ENCODE measurements at places on chromosomes 3 and 15.

DNA sequence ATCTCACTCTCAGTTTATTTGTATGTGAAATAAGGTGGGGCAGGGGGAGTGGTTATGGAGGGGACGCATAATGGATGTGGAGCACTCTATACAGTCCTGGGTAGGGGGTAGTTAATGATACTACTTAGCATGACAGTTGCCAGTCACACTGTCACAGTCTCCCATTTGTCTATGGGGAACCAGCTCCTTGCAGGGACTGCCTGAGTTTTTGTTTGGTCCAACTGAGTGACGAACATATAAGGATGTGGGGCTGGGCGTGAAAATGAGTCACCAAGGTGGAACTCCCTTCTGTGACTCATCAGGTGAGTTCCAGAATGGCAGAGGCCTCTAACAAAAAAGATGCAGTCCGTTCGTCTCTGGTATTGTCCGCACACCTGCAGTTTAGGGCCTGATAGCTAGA, 235.3 kb upstream of the ST8SIA2 start:
- no peak for DNase-seq

DNA sequence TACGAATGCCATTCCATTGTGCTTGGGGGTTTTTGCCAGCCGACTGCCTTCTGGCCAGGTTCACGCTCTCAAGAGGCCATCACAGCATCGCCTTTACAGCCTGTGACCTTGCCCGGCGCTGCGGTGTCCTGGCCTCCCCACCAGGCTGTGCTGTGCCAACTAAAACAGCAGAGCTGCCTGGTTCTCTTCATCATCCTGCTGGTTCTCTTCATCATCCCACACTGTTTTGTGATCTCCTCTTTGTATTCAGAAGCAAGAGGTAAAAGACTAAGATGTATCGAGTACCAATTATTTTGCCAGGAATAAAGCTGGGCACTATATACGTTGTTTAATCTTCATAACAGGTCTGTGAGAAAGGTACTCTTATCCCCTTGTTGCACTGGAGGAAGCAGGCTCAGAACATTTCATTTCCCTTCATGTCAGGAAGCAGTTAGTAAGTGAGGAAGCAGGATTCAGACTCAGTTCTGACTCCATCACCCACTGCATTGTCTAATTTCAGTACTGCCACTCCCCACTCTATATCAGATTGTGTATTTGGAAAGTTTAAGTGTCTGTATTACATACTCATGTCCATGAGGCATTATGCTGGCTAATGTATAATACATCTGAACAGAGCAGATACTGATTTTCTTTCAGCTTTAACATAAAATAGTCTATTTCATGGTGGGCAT, 92.7 kb downstream of the LRRC28 start:
- DNase-seq: peak; percentile 9

GRCh38 chr3:190208196-190208595, 87.5 kb upstream of the P3H2 start:
- DNase-seq: no peak

DNA sequence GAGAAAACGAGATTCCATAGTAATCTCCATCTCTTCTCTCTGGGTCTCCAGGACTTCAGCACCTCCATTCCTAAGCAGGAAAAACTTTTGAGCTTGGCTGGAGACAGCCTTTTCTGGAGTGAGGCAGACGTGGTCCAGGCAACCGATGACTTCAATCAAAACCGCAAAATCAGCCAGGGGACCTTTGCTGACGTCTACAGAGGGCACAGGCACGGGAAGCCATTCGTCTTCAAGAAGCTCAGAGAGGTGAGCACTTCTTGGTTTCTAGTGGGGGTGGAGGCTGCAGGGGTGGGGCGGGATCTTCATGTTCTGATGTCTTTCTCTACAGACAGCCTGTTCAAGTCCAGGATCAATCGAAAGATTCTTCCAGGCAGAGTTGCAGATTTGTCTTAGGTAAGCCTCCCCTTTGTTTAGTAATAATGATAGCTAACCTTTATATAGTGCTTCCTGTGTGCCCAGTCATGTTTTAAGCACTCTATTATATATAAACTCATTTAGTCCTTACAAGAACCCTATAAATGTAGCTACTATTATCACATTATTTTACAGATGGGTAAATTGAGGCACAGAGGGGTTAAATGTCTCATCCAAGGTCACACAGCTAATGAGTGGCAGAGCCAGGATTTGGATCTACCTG, 35.0 kb upstream of the TATDN2 start:
- no peak for DNase-seq

GRCh38 chr3:15256861-15257341, 50.9 kb downstream of the CAPN7 start:
- DNase-seq: no peak

- DNase-seq: no peak
Observed at GRCh38 chr15:59104602-59104911, 389 bp upstream of the CCNB2 start.

- no peak for DNase-seq
Observed at GRCh38 chr3:47012342-47013230, 33.1 kb downstream of the NBEAL2 start.

GRCh38 chr3:189212681-189213080, 40.9 kb downstream of the TPRG1 start:
- no peak for DNase-seq

DNA sequence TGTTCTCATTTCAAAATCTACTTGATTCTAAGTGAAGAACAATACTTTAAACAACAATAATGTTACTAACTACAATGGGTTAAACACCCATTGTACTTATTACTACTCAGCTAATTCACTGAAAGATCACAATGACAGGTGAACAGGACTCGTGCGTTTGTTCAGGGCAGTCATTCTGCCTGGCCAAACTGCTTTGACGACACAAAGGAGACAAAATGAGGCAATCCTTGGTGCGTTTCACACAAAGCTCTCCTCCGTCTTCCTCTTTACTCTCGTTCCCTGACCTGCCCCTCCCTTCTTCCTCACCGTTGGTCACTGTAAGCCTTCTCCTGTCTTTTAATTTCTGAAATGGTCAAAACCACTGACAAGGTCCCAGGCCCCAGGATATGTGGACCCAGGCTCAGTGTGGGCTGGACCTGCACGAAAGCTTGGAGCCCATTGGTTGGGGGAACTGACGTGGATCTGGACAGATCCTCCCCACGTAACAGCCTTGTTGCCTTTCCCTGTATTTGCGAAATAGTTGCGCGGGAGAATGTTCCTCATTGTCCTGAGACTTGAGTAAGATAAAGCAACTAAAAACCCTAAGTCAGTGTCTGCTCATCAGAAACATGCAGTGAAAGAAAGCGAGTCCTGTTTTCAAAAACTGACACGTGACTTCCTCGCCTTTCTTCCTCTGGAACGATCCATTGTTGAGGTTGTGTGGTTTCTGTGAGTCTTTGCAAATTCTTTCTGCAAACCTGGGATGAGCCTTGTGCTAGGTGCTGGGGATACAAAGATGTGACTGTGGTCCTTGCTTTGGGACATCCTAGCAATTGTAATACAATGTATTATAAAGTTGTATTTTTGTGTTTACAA, 147.1 kb upstream of the RGMA start:
- no peak for DNase-seq

- DNase-seq: no peak
Observed at GRCh38 chr15:94131875-94132274, 99.5 kb upstream of the MCTP2 start.

DNA sequence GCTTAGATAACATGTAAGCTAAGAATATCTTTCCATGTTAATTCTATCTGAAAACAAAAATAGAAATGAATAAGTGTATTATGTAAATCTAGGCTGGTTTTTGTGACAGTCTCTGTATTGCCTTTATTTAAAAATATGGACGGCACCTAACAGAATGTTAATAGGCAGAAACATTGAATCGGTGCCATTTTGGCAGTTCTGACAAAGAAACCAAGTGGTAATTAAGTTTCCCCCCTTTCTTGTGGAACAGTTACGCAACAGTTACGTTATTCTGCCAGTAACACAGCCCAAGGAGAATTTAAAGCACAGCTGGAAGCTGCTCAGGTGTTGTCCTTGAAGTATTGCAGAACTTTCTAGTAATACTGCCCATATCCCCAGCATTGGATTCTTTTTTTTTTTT, 21.5 kb downstream of the LARS2 start:
- DNase-seq: no peak

DNA sequence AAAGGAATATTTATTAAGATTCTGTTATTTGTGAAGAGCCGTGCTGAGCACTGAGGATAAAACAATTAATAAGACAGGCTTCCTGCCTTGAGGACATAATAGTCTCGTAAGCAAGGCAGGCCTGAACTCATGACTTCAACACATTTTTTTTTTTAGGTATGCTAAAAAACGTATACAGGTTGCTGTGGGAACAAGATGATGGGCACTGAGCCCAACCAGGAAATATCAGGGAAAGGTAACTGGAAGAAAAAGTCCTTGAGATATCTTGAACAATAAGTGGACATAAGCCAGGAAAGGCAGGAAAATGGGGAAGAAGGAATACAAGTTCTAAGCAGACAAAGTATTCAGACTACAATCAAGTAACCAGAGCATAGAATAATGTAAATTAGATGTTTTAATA, 26.1 kb downstream of the CERS3 start:
- no peak for DNase-seq

- no peak for DNase-seq
Observed at GRCh38 chr15:55238877-55239276, 42.1 kb upstream of the RSL24D1 start.

DNA sequence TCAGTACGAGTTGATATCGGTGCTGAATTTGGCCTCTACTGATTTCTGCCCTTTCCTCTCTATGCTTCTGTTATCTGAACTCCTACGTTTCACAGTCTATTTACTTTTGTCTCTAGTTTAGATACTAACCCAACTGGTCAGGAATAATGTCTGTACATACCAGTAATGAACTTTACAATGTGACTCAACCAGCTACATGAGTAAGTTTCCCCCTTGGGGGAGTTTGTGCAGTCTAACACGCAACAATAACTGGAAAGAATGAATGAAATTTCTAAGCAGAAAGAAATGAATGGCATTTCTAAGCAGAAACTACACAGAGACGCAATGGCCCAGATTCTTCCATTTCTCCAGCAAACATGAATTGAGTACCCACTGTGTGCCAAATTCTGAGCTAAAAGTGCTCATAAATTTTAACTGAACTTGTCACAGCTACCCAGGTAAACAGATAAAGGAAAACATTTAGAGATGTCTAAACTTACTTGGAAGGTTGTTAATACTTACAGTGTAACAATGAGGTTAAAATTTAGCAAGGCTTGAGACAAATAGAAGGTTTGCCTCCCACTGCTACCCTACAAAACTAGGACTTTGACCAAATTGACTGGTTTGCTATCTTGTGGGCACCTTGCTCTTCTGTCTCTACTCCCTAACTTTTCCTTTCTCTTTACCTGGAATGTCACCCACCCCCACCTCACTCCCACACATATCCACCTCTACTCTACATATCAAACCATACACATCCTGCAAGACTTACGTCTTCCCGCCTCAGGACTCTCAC, 11.6 kb downstream of the UPK1B start:
- DNase-seq: no peak

GRCh38 chr3:186138272-186138981, 29.5 kb upstream of the ETV5 start:
- no peak for DNase-seq

GRCh38 chr3:67657192-67657591, 2.8 kb upstream of the SUCLG2 start:
- DNase-seq: no peak

GRCh38 chr3:182252802-182253201, 540.5 kb upstream of the ATP11B start:
- no peak for DNase-seq

DNA sequence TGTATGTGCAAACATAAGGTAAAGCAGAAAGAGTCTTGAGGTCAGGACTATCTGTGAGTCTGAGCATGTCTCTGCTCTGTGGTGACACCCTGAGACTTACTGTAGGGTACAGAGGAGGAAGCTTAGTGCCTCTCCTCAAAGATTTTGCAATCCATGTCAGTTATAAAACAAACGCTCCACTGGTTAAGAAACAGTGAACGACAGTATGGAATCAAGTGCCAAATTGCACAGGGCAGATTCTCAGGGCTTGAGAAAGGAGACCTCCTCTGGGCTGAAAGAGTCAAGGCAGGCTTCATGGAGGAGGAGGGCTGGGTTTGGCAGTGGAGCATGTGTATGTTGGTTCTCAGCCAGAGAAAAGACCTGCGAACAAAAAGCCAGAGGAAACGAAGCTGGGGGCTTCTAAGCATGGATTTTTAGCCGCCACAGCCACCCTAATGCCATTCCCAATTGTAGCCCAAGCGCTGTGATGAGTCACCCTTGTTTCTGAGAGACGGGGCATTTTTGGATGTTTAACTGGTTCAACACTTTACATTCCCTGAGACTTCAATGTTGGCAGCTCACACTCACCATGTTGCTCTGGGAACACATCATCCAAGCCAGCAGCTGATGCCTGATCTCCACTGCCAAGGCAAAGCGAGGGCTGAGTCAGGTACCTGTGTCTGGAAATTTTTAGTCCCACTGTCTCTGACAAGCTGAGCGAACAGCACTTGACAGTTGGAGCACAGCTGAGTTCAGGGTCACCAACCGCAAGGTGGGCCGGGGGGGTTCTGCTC, 3.4 kb upstream of the DGKG start:
- DNase-seq: no peak

DNA sequence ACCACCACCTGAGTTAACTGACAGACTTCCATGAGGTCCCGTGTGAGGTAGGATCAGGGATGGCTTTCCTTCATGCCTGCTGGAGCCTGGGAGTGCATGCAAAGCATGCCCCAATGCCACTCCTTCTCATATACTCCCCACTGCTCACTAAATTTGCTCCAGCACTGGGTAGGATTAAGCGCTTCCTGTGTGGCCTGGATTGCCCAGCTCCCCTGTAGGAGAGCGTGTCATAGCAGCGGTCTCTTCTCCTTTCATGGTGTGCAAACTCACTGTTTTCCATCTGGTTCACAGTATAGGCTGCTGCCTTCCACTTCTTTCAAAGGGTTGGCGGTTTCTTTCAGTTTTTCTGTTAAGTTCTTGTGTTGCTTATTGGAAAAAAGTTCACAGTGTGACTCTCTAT, 34.1 kb upstream of the ABI3BP start:
- DNase-seq: no peak

GRCh38 chr3:177642042-177642803, 444.9 kb upstream of the TBL1XR1 start:
- no peak for DNase-seq

- no peak for DNase-seq
Observed at GRCh38 chr3:78659386-78659987, 1108.3 kb downstream of the ROBO1 start.

DNA sequence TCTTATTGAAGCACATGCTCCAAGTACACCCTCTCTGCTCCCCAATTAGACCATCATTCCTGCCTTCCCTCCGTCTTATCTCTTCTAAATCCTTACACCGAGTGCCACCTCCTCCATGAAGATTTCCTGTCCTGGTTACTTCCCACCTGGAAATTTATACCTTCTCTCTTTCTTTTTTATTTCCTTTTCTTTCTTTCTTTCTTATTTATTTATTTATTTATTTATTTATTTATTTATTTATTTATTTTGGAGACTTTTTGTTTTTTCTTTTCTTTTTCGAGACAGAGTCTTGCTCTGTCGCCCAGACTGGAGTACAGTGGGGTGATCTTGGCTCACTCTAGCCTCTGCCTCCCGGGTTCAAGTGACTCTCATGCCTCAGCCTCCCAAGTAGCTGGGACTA, 45.9 kb upstream of the ABHD2 start:
- no peak for DNase-seq
